Activated T-cell treated with anti-CD3 and anti-CD28 coated beads, Interleukin-2, amount 50 U/mL, for 72 hours (primary cell): ENCODE measurements at places on chromosomes 12 and 14.

GRCh38 chr14:74148705-74149104 lies 63.9 kb downstream of the LIN52 start:
- DNase-seq, result no peak

DNA sequence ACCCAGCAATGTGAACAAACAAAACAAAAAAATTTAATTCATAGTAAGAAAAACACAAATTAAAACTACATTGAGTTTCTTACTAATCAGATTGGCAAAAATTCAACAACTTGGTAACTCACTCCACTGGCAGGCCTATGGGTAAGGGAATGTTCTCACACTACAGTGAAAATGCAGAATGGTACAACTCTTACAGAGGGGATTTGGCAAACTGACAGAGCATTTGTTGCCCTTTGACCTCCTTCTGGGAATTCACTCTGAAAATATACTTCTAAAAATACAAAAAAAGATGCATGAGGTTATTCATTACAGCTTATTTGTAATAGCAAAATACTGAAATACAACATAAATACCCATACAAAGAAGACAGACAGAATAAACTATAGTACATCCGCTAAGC lies 32.8 kb downstream of the ABCD2 start:
- DNase-seq, result no peak

GRCh38 chr12:89250636-89251035 lies 101.7 kb downstream of the DUSP6 start:
- DNase-seq, result no peak

- DNase-seq, result no peak
These were observed 45.1 kb upstream of the HMGA2 start for GRCh38 chr12:65779091-65779642.
